ENCODE measurements at places on chromosomes 5 and 9.

DNA sequence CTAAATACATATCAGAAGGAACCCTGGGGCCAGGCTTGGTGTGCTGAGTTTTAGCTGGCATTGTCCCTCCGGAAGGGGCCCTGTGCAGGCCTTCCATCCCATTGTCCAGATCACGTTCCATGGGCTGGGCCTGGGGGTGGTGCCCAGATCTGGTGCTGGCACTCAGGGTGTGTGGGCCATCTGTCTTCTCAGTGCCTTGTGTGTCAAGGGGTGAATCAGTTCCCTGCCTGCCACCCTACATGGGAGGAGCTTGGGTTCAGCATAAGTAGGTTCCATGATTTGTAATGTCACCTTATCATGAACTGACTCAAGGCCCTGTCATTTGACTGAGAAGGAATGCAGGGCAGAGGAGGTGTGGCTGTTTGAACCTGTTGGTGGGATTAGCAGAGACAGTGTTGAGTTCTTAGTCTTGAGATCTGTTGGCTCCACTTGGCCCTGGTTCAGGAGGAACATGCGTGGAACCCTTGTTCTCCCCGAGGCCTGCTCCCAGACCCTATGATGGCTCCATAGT is 176.8 kb downstream of the MACROH2A1 start:
- no peak for DNase-seq

DNA sequence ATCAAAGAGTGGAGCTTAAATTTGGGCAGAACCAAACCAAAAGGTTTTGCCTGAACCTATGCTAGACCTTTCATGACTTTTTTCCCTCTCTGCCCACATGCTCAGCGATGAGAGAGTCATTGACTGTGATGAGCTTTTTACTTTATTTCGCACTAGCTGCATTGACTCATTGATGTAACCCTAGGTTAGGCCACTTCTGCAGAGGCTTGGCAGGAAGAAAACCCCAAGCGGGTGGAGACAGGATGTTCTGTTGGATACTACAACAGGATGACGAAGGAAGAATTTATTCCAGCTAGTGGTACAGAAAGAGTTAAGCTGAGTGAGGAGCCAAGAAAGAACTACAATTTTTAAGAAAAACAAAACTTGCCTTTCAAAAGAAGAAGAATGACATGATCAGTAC is 18.4 kb downstream of the AGXT2 start:
- no peak for DNase-seq

DNA sequence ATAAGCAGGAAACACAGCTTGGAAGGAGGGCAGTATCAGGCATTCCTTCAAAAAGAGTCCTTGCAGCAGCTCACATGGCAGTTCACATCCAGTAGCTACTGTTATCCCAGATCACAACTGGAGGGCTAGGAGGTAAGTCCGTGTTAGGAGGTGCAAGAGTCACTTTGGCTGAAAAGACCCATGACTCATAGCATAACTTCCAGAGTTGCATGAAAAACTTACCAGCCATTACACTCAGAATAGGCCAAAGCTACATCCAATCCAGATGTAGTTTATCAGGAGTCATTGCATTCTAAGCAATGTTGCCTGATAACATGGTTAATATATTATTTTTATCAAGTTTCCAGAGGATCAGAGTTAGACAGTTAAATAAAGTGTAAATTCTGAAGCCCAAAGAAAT is 1126.4 kb upstream of the SEMA6A start:
- DNase-seq: no peak

DNA sequence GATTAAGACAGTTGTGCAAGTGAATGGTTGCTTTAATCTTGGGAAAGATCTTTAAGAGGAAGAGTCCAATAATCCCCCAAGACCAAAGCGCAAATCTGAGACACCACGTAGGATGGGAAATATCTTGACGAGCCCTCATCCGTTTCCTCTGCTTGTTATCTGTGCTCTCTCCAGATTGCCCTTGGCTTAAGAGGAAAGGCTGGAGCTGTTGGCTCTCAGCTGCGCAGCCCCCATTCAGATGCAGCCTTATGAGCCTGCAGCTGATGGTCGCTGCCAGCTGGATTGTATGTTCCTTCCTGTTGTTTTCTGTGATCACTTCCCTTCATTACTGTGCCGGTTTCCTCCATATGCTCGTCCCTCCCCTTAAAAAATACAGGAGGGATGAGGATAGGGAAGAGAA is 47.7 kb downstream of the PWWP2A start:
- DNase-seq: no peak

DNA sequence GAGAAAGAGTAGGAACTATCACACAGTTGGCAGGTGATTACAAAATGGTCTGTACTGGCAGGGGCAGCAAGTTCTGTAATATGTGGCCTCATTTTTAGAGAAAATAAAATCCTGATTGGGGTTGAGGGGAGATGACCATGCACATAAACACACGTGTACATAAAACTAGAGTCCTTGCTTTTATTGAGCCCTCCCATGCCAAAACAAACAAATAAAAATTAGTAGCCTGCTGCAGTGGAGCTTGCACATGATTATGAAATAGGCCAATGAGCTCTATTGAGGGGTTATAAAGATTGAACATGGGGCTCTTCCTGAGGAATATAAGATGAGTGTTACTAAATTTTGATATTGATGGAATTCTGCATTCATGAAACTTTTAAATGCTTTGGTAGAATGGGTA is 248.4 kb downstream of the ELAVL2 start:
- no peak for DNase-seq

- DNase-seq: no peak
These were observed 726.4 kb upstream of the TYRP1 start for GRCh38 chr9:11966786-11967185.

GRCh38 chr5:463952-464351 is 21.0 kb downstream of the EXOC3 start:
- peak; percentile 17 for DNase-seq

DNA sequence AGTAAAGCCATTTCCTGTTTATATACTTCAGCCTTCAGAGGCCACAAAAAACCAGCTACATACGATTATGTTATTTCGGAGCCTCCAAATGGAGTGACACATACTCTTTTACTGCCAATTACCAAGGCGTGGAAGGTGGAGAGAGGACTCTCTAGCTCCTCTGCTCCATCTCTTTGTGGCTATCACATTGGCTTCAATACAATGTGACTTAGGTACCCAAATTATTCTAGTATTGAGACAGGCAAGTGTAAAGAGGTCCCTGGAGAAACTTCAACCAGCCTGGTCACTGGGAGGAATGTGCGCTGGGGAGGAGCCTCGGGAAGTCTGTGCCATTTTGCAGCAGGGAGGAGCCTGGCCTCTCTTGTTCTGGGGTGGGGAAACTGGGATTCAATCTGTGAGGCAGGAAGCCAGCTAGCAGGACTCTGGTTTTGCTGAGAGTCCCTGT is 85.8 kb upstream of the TAS2R1 start:
- DNase-seq: no peak

DNA sequence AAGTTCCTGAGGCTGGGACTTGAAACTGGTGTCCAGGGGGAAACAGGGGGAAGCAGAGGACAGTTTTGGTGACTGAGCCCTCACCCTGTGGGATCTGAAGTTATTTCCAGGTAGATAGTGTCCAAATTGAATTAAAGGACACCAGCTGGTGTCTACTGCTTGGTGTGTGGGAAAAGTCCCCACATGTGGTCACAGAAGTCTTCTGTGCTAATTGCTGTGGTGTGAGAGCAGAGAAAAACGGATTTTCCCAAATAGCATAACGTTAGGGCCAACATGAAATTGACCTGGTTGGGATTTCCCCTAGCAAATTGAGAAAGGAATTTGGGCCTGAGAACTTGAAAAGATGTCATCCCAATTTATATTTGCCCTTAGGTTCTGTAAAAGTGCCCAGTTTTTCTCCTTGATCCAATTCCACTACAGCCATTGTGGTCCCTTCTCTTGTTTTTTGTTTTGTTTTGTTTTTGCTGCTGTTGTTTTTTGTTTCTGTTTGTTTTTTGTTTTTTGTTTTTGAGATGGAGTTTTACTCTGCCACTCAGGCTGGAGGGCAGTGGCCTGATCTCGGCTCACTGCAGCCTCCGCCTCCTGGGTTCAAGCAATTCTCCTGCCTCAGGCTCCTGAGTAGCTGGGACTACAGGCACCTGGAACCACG is 5.6 kb upstream of the STARD4 start:
- DNase-seq: no peak

GRCh38 chr9:98330831-98331230 is 75.4 kb upstream of the TBC1D2 start:
- DNase-seq: no peak

- DNase-seq: no peak
These were observed 21.1 kb downstream of the SPARC start for GRCh38 chr5:151665613-151666012.

- peak; percentile 72 for DNase-seq
These were observed at the start of gene CCNI2 for GRCh38 chr5:132746954-132747615. TSS of gene CCNI2 (plus strand) at chr5:132747426. CDS start at chr5:132747496, 70 bp downstream.

DNA sequence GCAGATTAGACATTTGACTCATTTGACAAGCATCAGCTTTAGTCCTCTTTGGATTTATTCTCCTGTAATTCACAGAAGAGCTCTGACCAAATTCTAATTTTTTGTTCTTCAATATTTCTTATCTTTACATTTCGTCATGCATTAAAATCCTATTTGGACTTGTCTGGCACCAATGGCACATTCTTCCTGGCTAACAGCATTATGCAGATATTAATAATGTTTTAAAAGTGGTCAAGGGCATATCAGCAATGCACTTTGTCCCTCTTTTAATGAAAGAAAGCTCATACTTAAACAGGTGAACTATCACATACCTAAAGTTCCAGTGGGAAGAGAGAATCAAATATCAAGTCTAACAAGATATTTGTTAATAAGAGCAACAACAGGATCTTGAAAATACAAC is 270.4 kb downstream of the ARL15 start:
- DNase-seq: no peak

DNA sequence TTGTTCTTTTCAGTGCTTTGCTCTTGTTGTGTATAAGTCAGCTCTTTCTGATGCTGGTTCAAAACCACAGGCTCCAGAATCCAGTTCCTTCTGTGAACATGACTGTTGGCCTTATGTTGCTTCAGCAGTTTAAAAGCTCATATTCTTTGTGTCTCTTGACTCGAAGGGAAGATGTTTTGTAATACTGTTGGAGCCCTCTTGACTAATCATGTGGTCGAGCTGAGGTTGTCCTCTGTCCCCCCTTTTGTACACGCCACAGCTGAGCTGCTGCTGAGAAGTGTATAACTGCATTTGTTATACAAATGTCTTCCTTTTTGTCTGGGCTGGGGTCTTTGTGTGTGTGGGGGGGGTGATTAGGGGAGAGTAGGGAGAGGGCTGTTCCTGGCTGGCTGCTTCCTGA is 35.8 kb downstream of the SLC36A1 start:
- no peak for DNase-seq

GRCh38 chr9:92761686-92762085 is 2.9 kb downstream of the BICD2 start:
- no peak for DNase-seq

- no peak for DNase-seq
These were observed 100.6 kb downstream of the CETN3 start for GRCh38 chr5:90308787-90309585.

DNA sequence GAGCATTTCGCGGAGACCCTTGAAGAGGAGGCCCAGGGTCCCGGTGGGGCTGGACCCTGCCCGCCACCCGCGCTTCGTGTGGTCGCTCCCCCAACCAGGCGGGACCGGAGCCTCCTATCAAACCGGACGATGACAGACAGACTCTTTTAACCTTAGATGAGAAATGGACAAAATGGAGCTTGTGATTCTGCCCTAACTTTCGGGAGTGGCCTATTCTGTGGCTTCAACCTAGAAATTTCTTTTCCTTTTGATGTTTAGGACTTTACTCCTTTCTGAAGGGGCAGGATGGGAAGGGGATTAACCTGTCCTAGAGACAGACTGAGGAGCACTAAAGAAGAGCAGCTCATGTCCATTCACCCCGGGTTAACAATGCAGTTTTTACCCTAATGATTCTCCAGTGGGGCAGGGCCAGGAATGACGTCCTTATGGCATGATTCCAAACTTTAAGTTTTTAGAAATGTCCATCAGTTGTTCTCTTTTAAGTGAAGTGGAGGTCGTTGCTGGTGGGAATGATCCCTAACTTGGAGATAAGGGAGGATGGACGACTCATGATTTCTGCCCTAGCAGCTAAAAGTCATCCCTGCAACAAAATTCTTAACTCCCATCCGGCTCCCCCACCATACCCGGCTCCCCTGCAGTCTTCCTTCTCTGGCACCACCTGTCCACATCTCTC is 1.0 kb downstream of the NIPSNAP3A start:
- DNase-seq: no peak

GRCh38 chr5:139912158-139912557 is 116.5 kb downstream of the PSD2 start:
- DNase-seq: no peak

DNA sequence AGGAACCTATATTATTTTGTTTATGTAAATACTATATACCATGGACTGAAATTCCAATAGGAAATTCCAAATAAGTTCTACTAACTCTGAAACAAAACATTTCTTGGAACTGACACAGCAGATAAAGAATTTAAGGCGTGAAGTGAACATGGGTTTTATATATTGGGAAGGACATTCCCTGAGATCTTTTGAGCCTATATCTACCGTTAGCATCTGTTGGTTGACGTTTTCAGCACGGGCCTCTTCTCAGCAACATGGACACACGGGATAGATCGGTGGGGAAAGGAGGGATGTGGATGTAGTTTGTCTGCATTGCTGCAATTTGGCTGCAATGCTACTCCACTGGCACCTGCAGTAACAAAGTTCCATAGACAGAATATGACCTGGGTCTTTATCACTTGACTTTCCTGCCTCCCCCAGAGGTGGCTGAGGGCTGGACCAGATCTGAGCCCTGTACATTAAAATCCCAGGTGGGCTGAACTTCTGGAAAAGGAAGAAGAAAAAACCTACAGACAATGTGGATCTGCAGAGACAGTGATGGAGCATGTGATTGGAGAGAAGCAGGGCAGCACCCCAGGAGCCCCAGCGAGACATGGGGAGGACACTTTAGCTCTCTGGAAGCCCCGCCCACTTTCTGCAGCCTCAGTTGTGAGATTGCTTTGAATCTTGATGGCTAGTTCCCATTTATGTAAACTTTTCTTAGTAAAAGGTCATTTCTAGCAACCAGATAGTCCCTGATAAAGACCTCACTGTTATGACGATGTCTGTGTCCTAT is 91.2 kb upstream of the CPEB4 start:
- no peak for DNase-seq

DNA sequence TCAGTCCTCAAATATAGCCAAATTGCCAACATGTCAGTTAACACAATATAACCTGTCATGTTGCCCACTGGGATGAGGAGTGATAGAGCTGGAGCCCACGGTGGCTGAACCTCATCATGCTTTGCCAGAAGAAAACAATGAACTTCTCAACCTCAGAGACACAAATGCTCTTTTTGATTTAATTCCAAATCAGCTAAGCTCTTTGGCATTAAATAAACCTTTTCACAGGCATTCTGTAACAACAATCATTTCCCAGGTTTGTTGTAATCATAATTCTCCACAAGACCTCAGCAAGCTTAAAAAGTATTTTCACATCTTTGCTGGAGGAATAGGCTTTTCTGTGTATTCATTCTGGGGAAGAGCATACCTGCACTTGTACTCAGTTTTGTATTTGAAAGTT is 830.9 kb downstream of the MAT2B start:
- no peak for DNase-seq

DNA sequence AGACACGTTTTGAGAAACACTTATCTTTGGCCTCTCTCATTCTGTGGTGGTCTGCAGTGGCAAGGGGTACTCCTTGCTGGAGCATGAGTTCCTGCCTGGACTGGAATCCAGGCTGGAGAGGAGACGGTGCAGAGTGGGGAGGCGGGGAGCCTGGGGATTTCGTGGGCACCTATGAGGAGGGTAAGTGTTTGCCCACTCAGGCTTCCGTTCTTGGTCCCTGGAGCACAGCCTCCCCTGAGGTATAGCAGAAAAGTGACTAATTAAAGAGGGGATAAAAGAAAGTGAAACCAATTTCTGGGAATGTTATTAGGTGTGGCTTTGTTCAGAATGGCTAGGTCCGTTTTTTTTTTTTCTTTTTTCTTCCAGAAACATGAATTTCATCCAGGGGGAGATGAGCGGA is 90.8 kb downstream of the ARHGAP26 start:
- no peak for DNase-seq

Data from germinal center (tissue), 1 donor.